ENCODE measurements at places on chromosomes 4 and X.
A peak's percentile ranks its signal among the peaks of the same experiment; 100 is the strongest.

DNA sequence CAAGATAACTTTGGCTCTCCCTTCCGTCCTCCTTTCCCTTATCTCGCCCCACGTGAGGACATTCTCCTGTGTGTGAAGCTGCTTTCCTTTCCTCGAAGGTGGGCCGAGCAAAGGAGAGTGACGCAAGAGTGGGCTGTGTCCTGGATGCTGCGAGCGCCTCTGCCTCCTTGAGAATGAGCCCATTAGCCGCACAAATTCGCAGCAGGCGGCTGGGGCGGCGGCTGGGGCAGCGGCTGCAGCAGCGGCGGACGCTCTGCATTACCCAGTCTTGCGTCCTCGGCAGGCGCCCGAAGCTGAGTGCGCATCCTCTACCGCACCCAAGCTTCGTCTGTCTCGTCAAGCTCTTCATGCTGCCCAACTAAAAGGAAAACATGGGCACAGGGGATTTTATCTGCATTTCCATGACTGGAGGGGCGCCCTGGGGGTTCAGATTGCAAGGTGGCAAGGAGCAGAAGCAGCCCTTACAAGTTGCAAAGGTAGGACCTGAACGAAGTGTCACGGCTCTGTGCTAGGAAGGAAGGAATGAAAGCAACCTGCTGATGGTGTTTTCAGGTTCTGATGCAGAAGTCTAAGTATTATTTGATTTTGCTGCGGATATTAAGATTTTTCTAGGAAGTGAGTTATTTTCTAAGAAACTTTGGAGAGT, at the start of gene SYNPO2:
TSS of gene SYNPO2 (plus strand) at position 189 of the 646 bp plus-strand sequence. CDS start at position 372, 183 bp downstream.
- DNase-seq, result peak; percentile 11

GRCh38 chrX:2665387-2666304, 25.4 kb upstream of the CD99 start:
- DNase-seq, result no peak

DNA sequence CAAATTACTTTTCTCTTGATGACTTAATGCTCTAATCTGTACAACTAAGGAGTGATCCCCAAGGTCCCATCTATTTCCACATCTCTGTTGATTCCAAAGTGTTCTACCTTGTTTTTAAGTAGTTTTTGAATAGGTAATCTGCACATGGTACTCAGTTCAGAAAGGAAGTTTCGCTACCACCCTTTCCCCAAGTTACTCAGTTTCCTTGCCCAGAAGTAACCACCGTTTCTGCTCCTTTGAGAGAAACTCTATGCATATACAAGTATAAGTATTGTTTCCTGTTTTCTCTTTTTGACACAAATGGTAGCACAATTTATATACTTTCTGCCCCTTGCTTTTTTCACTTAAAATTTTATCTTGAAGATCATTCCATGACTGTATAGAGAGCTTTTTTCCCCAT, 18.1 kb downstream of the TMEM154 start:
- DNase-seq, result no peak

DNA sequence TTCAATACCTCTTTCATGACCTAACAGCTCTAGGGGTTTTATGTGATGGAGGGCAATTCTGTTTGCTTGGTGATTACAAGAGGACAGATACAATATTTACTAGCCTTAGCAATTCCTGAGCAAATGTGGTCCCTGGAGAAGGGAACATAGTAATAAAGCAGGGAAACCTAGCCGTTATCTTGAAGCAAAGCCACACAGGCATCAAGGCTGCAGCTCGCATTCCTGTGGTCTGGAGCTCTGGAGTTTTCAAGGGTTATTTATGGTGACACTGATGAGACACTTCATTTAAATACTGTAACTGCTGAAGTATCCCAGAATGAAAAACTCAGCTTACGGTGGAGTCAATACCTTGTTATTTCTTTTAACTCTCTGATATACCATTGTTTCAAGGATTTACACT, 66.8 kb downstream of the AFF2 start:
- no peak for DNase-seq

GRCh38 chrX:3621414-3621813, 92.0 kb downstream of the PRKX start:
- DNase-seq, result no peak

Data from activated CD8-positive, alpha-beta memory T cell treated with anti-CD3 and anti-CD28 coated beads for 48 hours (primary cell).